ENCODE measurements at places on chromosomes 6 and 20.

GRCh38 chr6:1055015-1055921, 256.6 kb upstream of the FOXQ1 start:
- DNase-seq, result no peak

- DNase-seq, result no peak
Observed at GRCh38 chr6:150722614-150723344, 123.1 kb downstream of the PLEKHG1 start.

- DNase-seq, result no peak
Observed at GRCh38 chr20:35373661-35374060, 38.1 kb downstream of the UQCC1 start.

- no peak for DNase-seq
Observed at GRCh38 chr20:32448306-32449056, 90.3 kb downstream of the ASXL1 start.

GRCh38 chr6:184161-184700, 108.1 kb upstream of the DUSP22 start:
- no peak for DNase-seq

- DNase-seq, result no peak
Observed at GRCh38 chr6:32436995-32437836, 2.5 kb upstream of the HLA-DRA start.

DNA sequence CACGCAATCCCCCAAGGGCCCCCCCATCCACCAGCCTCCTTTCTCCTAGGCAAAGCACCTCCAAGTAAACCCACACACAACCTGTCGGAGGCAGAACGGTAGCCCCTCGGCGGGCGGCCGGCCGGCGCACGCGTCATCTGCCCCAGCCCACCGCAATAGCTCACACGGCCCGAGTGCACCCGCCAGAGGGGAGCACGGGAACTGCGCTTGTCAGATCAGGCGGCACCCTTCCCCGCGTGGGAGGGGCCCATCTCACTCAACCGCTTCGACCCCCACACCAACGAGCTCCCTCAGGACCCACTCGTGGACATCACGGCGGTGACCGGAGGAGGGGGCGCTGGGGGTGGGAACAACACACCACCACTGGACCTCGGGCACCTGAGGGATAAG, 767.9 kb upstream of the DEFB115 start:
- no peak for DNase-seq

DNA sequence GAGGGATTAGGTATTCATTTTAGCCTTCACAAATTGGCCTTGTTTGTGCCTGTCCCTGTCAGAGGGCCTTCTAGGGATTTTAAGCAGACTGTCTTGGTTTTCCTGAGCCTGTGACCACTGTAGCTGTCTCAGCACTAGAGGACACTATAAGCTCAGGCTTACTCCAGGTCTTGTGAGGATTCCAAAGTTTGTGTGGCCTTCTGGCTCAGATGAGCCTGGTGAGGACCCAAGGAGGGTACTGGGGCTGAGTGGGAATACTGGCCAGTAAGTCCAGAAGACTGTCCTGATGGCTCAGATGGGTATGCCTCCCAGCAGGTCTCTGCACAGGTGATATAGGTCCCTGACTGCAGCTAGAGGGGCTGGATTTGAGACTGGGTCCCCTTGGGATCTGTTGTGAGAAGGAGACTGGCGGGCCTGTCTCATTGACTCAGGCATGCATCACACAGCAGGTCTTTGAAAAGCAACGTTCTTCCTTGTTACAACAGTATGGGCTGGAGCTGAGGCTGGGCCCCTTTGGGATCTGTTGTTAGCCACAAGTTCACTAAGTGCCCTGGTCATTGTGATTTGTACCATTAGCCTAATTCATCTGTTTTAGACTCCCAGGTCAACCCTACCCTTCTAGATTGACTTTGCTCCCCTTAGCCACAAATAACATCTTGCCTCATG, 26.3 kb upstream of the TFB1M start:
- no peak for DNase-seq

- DNase-seq, result no peak
Observed at GRCh38 chr20:49268600-49269365, 9.1 kb downstream of the ZNFX1 start.

DNA sequence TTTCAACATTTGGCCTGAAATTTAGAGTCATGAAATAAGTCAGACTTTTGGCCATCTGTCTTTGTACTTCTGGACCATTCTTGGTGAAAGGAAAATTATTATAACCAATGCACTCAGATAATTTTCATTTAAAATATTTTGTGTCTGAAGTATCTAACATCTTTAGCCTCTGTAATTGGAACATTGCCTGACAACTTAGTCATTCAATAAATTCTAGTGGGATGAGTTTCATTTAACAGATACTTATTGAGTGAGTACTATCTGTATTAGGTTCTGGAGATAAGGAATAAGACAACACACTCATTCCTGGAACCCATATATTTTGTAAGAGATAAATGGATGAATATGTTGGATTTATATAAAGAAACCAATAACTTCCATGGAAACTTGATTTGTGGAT, 536.0 kb downstream of the BCKDHB start:
- DNase-seq, result no peak

GRCh38 chr20:5078399-5078958, 41.3 kb downstream of the PCNA start:
- no peak for DNase-seq

DNA sequence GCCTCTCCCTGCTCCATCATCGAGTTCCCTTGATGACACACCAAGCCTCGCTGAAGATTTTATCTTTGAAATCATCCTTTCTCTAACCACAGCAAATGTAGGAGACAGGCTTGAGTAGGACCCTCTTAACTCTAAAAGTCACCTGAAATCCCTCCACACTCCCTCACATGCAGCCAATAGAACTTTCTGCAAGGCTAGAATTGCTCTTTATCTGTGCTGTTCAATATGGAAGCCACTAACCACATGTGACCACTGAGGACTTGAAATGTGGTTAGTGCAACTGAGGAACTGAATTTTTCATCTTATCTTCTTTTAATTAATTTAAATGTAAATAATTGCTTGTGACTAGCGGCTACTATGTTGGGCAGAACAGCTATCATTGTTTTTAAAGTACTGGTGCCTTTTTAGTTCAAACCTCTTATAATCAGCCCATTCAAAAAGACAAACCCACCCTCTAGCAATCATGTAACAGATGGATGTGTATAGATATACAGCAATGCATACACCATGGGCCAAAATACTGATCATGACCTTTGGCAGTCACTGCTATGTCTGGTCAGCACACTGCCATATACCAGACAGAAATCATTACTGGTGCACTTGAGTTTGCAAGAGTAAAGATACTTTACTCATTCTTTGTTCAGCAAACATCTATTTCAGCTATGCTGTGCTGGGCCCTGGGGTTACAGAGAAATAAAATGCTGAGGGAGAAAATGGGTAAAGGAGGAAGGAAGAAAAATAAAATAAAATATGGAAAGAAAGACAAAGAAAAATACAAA, 50.0 kb downstream of the GFOD1 start:
- DNase-seq, result no peak

Measured in activated gamma-delta T cell (primary cell).